ENCODE measurements at places on chromosomes 7 and 10.

GRCh38 chr10:30639946-30640786 lies 10.6 kb upstream of the LYZL2 start:
- DNase-seq: no peak

- peak; percentile 92 for DNase-seq
Measured at GRCh38 chr7:132577206-132578049, 1.2 kb upstream of the PLXNA4 start.

- no peak for DNase-seq
Measured at GRCh38 chr10:30176182-30176581, 116.8 kb upstream of the JCAD start.

GRCh38 chr7:18053177-18053928 lies 25.7 kb upstream of the PRPS1L1 start:
- DNase-seq: no peak

DNA sequence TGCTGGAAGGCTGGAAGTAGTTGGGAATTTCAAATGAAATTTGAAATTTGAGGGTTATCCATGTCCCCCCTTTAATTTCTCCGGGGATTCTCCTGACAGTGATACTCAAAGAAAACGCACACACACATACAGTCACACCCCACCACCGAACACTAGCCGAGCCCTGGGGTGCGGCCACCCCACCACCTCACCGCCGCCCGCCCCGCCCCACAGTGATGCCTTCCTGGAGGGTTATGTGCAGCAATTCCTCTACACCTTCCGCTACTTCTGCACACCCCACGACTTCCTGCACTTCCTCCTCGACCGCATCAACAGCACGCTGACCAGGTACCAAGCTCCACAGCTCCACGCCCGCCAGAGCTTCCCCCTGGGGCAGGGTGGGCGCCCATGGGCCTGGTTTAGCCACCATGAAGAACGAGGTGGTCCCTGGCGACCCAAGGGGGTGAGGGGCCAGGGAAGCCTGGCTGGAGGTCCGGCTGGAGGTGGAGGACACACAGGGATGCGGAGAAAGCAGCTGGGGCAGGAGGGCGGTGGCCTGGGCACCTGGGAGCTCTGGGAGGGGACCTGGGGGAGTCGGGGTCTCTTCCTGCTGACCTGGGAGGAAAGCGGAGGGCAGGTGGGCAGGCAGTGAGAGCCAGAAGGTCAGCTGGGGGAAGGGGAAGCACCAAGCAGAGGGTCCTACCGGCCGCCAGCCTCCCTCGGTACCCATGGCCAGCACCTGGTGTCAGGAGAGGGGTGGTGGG lies 19.4 kb upstream of the UTF1 start:
- DNase-seq: no peak

- DNase-seq: no peak
Measured at GRCh38 chr10:88980800-88981199, 9.8 kb upstream of the FAS start.

GRCh38 chr10:131972474-131973071 lies 9.2 kb downstream of the BNIP3 start:
- DNase-seq: peak; percentile 65

DNA sequence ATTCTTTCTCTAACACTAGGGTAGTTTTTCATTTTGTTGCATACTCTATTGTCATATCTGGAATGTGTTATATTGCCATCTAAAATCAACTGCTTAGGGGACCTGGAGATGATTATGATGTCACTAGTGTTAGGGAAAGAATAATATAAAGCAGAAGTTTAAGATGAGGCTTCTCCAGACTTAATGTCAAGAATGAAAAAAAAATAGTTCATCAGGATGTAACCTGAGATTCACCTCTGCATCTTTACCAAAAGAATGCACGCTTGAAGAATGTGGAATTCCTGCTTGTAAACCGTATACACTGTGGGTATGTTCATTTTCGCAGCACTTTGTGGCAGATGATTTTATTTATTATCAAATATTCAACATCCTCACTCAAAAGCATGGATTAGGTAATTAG lies 184.6 kb downstream of the ST7 start:
- DNase-seq: no peak

DNA sequence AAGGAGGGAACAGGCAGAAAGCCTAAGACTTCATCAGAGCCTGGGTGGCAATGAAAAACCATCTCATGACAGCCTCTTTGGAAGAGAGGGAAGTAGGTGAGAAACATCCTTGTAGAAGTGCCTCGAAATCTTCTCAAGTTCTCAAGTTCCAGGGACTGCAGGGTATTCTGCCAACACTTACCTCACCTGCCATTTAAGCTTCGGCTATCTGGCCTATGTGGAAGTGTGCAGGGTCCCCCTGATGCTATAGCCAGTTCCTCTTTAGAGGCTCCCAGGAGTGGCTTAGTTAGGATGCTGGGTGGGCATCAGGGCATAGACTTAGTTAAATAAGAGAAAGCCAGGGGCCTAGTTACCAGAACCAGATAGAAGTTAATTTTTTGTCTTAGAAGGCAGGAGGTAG lies 27.0 kb downstream of the ABCC2 start:
- DNase-seq: no peak

GRCh38 chr7:101465131-101465530 lies 102.5 kb downstream of the COL26A1 start:
- no peak for DNase-seq

DNA sequence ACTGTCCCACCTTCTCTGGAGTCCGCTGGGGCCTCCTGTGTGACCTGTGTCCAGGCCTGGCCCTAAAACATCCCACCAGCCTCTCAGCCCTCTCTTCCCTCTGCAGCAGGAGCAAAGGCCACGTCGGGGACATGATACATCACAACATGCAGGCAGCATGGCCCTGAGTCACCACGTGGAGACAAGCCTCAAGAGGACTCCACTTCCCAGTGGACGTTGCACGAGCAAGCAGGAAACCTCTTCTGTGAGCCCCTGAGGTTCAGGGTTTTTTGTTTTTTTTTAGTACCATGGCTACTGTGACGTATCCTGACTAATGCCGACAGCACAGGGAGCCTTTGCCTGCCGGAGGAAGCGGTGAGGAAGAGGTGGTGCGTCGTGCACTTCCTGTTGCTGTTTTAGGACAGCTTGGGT lies 165.9 kb downstream of the DNAJB6 start:
- no peak for DNase-seq

- no peak for DNase-seq
Measured at GRCh38 chr10:103473261-103473671, 5.8 kb downstream of the CALHM3 start.

- peak; percentile 75 for DNase-seq
Measured at GRCh38 chr10:79148452-79149344, 79.9 kb downstream of the ZMIZ1 start.

- peak; percentile 84 for DNase-seq
Measured at GRCh38 chr10:119409906-119410305, 132.6 kb downstream of the RGS10 start.

GRCh38 chr10:15321431-15322341 lies 49.4 kb downstream of the FAM171A1 start:
- peak; percentile 88 for DNase-seq

DNA sequence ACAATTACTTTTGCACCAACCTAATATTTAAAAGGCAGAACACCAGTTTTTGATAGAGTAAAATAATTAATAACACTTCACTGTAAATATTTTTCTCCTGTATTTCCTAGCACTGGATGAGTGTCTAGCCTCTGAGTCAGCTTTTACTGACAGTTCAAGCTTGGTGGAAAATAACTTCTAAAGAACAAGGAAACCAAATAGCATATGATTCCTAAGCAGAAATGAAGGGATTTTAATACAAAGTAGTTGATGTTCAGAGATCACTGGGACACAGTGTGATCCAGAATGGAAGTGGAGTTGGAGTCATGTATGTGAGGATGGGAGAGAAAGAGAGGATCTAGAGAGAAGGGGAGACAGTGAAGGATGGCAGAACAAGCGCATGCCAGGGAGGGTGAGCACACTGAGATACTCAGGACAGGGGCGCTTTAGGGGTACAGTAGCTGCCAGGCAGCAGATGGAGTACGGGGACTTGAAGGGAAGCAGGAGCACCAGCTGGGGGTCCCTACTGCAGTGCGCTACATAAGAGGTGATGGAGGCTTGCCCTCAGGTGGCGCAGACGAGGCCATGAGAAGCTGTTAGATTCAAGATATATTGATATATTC lies 117.9 kb upstream of the KLF6 start:
- no peak for DNase-seq

DNA sequence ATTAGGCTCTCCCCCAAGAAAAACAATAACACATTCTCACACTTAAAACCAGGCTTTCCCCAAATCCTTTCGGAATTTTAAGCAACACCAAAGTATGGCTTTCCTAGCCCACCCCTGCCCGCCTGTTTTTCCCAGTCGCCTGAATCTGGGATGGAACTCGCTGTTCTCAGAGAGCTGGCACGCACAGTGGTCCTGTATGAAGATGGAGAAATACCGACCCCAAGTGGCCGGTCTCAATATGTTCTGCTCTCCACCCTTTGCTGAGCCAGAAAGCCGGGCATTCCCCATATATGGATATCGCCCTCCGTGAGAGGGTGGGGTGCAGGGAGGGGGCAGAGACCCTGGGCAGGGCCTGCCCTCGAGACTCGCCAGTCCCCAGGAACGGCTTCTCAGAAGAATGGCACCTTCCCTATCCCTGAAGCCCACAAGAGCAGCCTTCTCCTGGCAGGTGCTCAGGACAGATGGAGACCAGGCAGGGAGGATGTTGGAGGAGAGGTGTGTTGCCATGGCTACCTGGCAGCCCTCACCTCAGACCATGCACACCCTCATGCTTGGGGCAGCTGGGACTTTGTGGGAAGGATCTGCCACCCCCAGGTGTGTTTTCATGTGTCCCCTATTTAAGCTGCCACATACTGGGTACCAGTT lies 3.4 kb downstream of the TACR2 start:
- DNase-seq: peak; percentile 65

- no peak for DNase-seq
Measured at GRCh38 chr7:68684246-68684839, 913.9 kb upstream of the AUTS2 start.

DNA sequence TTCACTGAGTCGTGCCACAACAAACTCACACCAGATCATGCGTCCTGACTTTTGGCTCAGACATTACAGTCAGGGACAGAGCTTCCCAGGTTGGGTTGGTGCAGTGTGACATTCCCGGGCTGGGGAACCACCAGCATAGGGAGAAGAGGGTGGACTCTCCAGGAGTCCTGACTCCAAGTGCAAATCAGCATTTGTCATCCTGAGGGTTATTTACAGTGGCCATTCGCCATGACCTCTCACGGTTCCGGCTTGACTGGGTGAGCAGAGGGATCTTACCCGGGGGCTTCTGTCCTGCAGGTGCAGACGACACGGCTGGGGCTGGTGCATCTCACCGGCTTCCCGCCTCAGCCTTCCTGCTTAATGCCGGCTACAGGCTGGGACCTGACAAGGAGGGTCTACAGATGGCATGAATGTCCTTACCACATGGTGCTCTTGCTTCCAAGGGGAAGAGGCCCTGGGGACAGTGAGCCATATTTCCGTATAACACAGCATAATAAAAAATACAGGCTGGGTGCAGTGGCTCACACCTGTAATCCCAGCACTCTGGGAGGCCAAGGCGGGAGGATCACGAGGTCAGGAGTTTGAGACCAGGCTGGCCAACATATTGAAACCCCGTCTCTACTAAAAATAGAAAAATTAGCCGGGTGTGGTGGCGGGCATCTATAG lies 12.5 kb upstream of the INTS1 start:
- DNase-seq: no peak

- no peak for DNase-seq
Measured at GRCh38 chr7:111388912-111389311, 173.4 kb downstream of the IMMP2L start.

GRCh38 chr7:155745737-155746136 lies 66.5 kb downstream of the SHH start:
- no peak for DNase-seq

- DNase-seq: no peak
Measured at GRCh38 chr10:109062371-109062770, 860.9 kb downstream of the XPNPEP1 start.

- no peak for DNase-seq
Measured at GRCh38 chr10:62811159-62811875, 4.8 kb downstream of the EGR2 start.

- DNase-seq: peak; percentile 55
Measured at GRCh38 chr10:79188154-79188965, 119.6 kb downstream of the ZMIZ1 start.

GRCh38 chr7:96649981-96650380 lies 59.7 kb downstream of the SEM1 start:
- no peak for DNase-seq

DNA sequence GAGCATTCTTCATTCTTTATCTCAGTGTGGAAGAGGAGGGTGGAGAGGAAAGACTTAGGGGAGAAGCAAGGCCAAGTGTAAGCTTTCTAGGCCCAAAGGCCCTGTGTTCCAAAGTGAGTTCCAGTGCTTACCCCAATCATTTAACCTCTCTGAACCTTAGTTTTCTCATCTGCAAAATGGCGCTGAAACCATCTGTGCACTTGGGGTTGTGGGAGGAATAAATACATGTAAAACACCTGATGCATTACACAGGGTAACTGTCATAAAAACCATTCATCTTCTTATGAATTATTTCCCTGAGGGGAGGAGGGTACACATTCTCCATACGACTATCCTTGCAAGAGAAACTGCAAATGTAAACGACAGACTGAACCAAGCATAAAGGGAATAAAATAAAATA lies 19.0 kb downstream of the PIK3AP1 start:
- no peak for DNase-seq

DNA sequence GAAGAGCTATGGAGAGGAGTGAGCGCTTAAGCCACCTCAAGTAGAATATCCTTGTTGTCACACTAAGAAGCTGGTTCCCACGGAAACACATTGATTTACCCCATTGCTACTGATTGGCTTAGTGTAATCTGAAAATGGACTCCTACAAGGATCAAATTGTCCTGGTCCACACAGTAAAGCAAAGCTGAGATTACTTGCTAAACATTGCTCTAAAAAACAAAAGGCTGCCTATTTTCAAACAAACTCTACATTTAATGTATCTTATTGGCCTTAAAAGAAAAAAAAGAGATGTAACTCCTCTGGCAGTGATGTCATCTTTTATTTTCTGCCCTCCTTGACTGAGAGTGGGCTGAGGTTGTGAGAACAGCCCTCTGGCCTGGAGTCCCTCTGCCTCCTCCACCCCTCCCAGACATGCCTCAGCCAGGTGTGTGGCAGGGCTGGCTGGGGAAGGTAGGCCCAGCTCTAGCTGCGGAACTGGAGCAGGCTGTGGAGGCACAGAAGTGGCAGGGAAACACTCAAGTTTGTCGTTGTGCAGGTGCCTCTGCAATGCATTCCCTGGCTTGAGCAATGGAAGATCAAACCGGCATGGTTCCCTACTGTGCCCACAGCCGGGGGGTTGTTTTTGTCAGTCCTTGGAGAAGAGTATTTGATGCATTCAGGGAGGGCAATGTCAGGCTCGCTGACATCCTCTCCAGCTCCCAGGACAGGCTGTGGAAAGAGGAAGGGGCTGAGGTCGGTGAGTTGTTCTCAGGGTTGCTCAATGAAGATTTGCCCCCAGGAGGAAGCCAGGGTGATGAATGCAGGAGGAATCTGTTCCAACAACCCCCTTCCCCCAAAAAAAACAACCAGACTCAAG lies 9.1 kb downstream of the KLF6 start:
- DNase-seq: peak; percentile 43

- no peak for DNase-seq
Measured at GRCh38 chr10:117078168-117078837, 59.8 kb downstream of the VAX1 start.

Measured in femur (tissue), 1 donor.